ENCODE measurements at places on chromosomes 4 and X. TPM values are rescaled to one million over a fixed set of nuclear protein-coding genes. Genes with fewer than 3 reads are reported as not detected.
A peak's percentile ranks its signal among the peaks of the same experiment; 100 is the strongest.

- DNase-seq = no peak
These were observed 139.2 kb upstream of the DGKK start for GRCh38 chrX:50609796-50610195.

GRCh38 chr4:77156533-77156911 is 485 bp upstream of the CCNG2 start:
- peak; percentile 87 for DNase-seq

DNA sequence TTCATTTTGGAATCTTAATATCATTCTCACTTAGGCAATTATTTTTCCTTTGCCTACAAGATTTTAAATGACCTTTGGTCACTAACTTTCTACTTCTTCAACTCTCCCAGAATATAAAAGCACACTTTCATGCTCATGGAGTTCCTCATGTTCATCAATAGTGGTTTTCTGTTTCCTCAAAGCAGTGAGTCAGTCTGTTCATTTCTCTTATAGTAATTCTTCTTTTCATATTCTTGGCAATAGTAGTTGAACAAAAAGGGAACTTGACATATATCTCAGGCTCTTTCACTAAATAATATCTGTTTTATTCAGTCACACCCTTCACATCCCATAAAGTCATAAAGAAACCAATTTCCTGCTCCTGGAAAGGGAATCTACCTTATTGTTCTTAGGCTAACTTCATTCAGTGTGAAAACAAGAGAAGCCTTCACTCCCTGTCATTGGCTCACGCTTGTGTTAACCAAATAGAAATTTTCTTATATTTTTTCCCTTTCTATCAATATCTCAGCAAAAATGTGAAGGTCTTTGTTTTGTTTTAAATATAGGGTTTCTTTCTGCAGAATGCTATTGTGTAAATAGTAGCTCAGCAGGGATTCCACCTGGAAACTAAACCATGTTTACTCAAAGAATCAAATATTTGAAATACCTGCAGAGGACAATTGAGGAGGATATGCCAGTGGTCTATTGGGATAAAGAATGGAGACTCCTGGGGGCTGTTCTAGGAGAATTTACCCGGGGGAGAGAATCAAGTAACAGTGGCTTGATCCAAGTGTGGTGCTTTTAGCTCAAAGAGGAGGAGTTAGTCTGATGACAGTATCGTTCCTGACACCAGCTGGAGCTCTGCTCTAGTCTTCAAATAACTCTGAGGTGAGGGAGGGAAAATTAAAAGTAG is 13.4 kb upstream of the TNIP3 start:
- no peak for DNase-seq

DNA sequence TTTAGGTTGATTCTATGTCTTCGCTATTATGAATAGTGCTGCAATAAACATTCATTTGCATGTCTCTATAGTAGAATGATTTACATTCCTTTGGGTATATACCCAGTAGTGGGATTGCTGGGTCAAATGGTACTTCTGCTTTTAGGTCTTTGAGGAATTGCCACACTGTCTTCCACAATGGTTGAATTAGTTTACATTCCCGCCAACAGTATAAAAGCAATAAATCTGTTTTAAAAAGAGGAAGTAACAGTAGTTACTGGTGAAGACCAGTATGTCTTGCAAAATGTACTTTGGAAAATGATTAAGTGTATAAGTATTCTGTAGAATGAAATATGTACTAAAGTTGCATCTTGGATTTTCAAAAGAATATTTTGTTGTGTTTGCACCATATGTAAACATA is 77.3 kb downstream of the SHROOM4 start:
- DNase-seq = no peak

DNA sequence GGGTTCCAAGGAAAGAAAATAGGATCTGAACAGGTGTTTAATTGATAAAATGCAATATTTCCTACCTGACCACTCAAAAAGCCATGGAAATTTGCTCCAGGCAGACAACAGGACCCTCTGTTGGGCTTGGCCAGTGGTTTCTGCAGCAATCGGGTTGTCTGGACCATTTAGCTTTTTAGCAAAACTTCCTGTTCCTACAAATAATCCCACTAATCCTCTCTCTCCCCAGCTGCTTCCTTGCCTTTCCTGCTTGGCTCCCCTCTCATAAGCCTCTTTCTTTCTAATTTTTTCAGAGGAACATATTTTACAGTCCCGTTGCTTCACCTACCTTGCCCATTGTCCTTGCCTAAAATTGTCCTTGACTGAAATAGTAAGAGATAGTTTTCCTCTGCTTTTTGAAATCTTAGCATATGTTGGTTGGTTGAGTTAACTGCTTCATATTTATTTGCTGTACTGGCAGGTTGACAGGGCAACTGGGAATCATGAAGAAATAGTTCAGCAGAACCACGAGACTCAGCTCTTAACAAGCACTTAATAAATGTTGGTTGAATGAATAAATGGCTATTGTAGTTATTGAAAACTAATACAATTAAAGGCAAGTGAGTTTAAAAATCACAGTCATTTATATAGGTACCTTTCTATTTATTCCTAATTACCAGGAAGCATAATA is 259.8 kb downstream of the KCNIP4 start:
- DNase-seq = no peak

DNA sequence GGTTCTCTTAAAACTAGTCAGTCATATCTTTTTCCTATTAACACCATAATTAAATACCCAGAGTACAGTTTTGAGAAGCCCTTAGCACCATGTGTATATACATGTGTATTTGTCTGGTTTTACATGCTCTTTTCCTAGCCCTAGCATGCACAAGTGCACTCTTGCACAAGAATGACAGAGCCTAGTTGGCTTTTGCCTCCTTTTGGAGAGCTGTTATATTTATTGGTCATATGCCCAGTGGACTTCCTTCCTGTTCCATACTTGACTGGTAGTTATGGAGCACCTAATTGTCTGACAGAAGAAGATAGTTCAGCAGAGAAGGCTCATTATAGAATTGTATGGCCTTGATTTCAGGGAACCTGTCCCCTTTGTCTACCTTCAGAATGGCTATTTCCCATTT is 155.6 kb downstream of the ARX start:
- no peak for DNase-seq

DNA sequence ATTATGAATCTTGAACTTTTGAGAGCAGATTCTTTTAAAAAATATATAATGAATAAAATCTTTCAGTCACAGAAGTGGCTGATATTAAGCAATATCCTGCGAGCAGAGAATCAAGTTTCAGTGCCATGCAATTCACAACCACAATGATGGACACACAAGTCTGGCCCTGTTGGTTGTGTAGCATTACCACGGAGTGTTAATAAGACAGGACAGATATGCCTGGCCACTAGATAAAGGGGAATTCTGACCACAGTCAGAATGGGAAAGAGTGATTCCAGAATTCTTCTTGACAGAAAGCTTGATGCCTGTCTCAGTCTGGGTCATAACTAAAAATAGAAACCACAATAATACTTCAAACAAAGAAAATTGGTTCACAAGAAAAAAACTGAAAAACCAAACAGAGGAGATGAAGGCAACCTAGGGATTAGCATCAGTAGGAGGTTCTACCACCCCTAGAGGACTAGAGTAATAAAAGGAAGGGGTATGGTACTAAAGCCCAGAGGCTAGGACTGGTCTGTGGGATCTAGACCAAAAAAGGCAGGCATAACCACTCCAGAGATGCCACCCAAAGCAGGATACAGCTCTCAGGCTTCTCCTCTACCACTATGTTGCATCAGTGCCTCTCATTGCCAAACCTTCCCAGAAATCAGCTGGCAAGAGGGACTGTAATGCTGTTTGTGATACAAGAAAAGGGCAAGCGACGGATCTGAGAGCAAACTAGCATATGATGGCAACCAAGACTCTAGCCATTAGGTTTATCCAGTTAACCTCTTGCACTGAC is 59.0 kb downstream of the RNF150 start:
- no peak for DNase-seq

- DNase-seq = no peak
These were observed 119.7 kb downstream of the PDHA2 start for GRCh38 chr4:95959633-95960032.

GRCh38 chrX:134007716-134008115 is 22.3 kb upstream of the GPC3 start:
- DNase-seq = no peak

PNMA5 gene
- 0.09 TPM for total RNA-seq

- DNase-seq = no peak
These were observed 261.5 kb downstream of the IL1RAPL1 start for GRCh38 chrX:28848707-28849106.

DNA sequence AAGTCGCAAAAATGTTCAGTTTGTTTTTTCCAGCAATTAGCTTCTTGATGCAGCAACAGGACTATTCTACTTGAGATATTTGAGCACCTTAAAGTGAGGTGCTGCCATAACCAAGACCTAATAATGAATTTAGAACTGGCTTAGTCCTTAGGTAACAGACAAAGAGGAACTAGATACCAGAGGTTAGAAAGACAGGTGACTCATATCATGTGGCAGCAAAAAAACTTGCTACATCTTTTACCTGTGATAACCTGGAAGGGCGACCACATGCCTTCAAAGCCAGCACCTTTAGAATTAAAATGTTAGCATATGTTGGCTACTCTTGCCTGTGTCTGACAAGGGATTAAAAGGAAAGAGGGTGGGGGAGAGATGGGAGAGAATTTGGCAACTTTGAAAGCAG is 90.4 kb downstream of the ARHGAP6 start:
- DNase-seq = no peak

- DNase-seq = no peak
These were observed 15.5 kb downstream of the SUV39H1 start for GRCh38 chrX:48711929-48712505.

DNA sequence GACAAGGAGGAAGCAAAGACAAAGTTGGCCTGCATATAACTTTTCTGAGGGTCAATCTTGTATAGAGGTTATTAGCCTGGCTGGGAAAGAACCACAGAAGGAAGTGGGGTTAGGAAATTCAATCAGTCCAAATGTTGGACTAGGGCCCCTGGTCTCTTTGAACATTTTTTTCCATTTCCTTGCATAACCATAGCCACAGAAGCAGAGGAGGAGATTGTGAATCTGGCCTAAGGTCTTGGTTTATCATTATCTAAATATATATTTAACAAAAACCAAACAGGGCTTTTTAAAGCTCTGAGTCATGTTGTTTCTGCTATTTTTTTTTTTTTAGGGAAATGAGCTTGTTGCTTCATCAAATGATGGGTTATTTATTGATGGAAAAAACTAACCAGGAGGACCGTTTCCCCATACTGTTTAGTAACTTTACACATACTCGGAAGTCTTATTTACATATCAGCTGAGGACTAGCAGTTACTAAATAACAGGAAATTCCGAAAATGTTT is 97.7 kb upstream of the ACSL4 start:
- no peak for DNase-seq

DNA sequence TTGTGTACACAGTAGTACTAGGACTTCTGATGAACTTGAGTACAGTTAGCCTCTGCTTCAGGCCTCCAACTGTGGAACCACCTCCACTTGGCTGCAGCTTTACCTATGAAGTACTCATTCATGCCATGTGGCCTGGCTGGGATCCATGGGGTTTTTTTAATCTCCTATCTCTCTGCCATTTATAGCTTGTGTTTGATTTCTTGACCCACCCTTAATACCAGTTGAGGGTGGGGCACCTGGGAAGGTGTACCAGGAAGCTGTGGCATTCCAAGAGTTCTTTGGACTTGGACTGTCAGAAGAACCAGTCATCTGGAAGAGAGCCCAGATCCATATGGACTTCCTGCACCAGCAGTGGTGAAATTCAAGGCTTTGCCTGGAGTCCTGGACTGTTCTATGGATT is 230.1 kb downstream of the SHROOM3 start:
- no peak for DNase-seq

GRCh38 chrX:6024204-6024603 is 204.5 kb downstream of the NLGN4X start:
- no peak for DNase-seq

DNA sequence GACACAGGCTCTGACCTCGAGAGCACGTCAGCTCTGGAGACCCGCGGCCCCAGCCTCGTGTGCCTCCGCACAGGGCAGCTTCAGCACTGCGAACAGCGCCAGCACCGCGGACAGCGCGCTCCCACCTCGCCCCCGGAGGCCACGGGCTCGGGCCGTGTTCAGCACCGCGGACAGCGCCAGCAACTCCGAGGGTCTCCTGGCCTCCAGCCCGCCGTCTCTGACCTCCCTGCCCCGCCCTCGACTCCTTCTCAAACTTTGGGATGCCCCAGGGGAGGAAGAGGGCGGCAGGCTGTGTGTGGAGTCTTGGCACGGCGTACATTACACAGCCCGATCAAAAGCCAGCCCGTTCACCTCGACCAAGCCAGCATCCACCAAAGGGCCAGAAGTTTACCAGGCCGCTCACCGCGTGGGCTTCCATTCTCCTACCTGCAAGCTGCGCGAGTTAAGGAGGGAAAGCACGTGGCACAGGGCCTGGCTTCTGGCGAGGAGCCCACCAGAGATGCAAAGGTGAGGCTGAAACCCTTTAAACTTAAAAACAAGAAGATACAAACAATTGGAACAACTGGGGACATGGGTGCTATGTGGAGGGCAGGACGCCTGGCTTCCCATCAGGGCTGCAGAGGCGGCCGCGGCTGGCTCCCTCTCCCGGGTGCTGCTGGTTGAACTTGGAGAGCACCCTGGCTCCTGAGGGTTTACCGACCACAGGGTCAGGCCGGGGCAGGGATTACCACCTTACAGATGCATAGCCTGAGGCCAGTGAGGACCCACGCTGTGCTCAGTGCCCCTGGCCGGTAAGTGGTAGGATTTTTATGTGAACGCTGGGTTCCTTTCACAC is 4.5 kb upstream of the NKX1-1 start:
- DNase-seq = peak; percentile 68

- no peak for DNase-seq
These were observed 12.3 kb upstream of the SYTL5 start for GRCh38 chrX:37993837-37994619.

MAGIX gene
- total RNA-seq = 2.9 TPM

DNA sequence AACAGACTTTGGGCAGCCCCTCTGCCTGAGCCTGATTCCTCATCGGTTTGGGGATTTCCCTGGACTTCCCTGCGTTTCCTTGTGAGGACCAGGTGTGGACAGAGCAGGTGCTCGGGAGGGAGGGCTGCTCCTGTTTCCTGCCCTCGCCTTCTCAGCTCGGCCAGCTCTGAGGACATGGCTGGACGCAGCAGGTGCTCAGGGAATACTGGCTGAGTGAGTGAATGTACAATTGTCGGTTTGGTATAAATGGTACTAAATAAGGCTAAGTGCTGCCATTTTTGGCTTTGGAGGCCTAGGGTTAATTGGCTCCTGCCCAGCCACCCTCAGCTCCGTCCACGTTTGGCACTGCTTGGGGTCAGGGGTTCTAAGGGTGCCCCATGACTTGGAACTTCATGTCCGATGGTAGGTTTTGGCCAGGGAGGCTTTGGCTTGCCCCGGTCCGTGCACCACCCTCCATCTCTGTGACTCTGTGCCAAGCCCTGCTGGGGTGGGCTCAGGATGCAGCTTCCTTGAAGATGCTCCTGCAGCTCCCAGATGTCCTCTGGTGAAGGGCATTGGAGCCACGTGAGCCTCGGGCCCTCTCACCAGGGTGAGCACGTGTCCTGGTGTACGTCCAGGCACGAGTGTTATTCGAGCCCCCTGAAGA is 45.0 kb upstream of the NKX1-1 start:
- no peak for DNase-seq

UNC5C gene
- total RNA-seq = 1.2 TPM

GRCh38 chr4:158580064-158580463 is 58.4 kb downstream of the RXFP1 start:
- DNase-seq = no peak

- no peak for DNase-seq
These were observed 32.9 kb upstream of the STX18 start for GRCh38 chr4:4574792-4575191.
